ENCODE measurements at places on chromosomes 11 and 22.

GRCh38 chr11:116693593-116694348 is 79.0 kb downstream of the BUD13 start:
- no peak for DNase-seq

GRCh38 chr11:104668797-104669463 is 229.3 kb downstream of the CASP12 start:
- DNase-seq, result no peak

DNA sequence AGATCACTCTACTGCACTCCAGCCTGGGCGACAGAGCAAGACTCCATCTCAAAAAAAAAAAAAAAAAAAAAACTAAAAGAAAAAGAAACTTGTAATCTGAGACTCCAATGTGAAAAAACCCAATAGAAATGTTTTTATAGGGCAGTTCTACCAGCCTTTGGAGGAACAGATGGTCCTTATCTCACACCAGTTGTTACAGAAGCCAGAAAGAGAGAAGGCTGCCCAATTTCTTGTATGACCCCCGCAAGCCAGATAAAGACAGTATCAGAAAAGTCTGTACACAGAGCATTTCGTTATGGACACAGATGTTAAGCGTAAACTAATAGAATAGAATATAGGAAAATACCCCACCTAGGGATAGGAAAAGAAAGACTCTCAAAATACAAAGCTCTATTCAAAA is 11.3 kb upstream of the TSGA10IP start:
- no peak for DNase-seq

GRCh38 chr11:12009617-12010321 is 1.3 kb upstream of the DKK3 start:
- no peak for DNase-seq

DNA sequence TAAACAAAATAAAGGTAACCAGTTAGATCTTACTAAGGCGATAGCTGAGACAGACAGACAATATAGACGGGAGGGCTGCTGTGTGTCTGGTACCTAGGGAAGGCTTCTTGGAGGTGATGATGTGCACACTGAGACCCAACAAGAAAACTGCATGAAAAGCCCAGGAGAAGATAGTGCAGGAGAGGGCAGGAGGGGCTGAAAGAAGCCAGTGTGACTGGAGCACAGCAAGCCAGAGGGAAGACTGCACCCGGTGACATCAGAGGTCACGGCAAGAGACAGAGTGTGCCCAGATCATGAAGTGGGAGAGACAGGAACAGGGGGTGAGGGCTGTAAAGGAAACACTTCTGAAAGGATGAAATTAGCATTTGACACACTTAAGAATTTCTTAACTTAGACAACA is 266.3 kb downstream of the BRD1 start:
- DNase-seq, result no peak

- DNase-seq, result no peak
These were observed 357.6 kb downstream of the SHANK2 start for GRCh38 chr11:70894566-70895365.

DNA sequence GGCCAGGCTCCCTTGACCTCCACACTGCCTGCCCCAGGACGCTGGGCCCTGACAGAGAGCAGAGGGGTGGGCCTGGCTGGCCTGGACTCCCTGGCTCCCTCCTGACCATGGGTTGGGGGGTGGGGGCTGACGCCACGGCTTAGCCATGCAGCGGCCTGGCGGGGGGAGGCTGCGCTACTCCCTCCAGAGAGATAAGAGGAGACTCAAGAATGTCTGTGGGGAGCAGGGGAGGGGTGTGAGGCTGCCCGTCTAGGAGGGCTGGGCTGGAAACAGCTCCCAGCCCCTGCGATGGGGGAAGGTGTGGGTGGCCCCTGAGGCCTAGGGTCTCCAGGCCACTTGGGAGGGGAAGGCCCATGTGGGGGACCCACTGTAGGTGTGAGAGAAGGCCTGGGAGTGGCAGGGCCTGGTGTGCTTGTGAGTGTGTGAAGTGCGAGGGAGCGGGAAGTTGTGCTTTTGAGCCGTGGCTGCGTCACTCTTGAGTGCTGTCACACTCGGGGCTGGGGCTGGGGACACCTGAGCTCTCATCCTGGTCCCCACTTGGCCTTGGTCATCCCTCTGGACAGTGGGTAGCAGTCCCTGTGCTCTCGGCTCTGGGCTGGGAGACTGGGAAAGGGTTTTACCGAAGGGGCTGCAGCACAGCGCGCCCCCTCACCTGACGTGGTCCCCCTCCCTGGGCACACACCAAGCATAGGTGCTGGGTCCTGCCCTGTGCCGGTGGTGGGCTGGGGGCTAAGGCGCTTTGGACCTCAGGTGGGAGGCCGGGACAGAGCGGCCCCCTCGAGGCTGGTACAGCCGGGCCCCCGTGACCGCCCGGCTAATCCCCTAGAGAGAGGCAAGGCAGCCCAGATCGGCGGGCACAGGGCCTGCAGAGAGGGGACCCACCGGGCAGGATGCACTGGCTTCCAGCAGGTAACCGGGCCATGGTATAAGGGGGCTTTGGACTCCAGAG is 2.4 kb downstream of the MYRF start:
- no peak for DNase-seq

GRCh38 chr22:17501679-17502285 is 61.5 kb upstream of the SLC25A18 start:
- DNase-seq, result peak; percentile 70

DNA sequence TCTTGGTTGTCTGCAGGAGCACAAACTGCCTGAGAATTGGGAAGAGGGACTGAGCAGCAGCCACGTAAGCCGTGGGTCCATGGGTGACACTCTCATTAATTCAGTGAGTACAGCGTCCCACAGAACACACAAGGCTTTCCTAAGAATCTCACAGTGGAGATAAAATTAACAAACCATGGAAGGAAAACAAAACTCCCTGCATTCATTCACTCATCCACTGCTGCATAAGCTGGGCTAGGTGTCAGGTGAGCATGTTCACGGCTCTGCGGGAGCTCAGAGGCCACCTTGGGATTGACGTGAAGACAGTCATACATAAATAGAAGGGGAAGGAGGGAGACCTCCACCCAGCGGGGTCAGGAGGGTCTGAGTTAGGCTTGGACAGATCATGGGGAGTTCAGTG is 1442.7 kb downstream of the TBC1D22A start:
- no peak for DNase-seq

- no peak for DNase-seq
These were observed 77.4 kb downstream of the FBLN1 start for GRCh38 chr22:45579806-45580725.

- DNase-seq, result no peak
These were observed 789 bp upstream of the POLA2 start for GRCh38 chr11:65260756-65261590.

- DNase-seq, result peak; percentile 57
These were observed 3.1 kb upstream of the MN1 start for GRCh38 chr22:27804470-27805297.

DNA sequence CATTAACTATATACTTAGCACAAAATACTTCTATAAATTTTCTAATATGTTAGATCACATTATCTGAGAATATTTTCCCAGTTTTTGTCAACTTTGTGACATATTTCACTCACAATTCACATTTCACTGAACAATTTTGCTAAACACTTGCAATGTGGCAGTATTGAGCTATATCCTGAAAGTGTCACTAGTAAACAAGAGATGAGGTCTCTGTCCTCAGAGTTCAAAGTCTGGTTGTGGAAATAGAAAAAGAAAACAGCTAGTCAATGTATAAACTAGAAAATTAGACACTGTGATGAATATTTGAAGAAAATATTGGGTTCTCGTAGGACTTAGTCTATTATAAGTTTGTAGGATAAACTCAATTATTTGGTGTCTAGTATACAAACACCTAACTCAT is 87.4 kb upstream of the CHORDC1 start:
- no peak for DNase-seq

GRCh38 chr11:76701294-76702040 is 30.9 kb upstream of the LRRC32 start:
- no peak for DNase-seq

DNA sequence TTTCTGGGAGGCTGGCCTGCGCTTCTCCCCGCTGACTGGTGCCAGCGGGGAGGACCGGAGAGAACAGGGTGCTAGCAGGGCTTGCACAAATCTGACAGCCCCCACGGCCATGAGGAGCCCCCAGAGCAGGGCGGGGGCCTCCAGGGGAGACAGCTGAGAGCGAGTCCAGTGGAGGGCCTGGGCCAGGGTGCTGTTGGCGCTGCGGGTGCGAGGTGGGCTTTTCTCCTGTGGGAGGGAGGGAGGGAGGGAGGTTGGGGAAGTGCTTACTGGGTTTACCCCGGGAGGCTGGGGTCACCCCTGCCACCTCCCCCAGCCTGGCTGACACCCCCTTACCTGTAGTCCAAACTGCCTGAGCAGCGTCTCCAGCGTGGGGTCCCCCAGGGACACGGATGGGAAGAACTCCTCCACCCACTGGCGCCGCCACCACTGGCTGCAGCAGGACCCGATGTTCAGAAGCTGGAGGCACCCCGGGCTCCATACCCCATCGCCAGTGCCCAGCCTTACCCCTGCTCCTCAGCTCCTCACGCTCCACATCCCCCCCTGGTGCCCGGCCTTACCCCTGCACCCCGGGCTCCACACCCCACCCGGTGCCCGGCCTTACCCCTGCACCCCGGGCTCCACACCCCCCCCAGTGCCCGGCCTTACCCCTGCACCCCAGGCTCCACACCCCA is 3.9 kb downstream of the LMF2 start:
- no peak for DNase-seq

DNA sequence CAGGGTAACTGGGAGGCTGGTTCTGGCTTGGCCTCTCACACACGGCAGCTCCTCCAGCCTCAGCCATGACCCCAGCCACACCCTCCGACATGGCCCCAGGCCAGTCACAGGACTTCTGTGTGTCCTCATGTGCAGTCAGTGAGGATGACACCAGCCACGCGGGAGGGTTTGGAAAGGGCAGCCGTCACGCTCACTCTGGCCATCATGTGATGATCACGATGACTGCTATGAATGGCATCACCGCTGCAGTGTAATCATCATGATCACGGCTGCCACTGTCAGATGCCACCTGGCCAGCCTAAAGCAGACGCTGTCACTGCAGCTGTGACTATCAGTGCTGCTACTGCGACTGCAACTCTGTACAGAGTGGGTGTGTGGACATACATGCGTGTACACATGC is 640.9 kb downstream of the BRD1 start:
- no peak for DNase-seq

- no peak for DNase-seq
These were observed 370.7 kb downstream of the MIAT start for GRCh38 chr22:27028093-27028492.
